ENCODE measurements at places on chromosomes 6 and 20.
A peak's percentile ranks its signal among the peaks of the same experiment; 100 is the strongest.

- peak; percentile 66 for DNase-seq
Observed at GRCh38 chr6:143000811-143001210, 55.8 kb upstream of the HIVEP2 start.

GRCh38 chr20:35515341-35515740 is 14.1 kb downstream of the C20orf173 start:
- DNase-seq, result no peak

GRCh38 chr6:4852938-4853337 is 76.7 kb downstream of the CDYL start:
- no peak for DNase-seq

GRCh38 chr6:157718503-157719187 is 104.4 kb upstream of the SNX9 start:
- DNase-seq, result no peak

DNA sequence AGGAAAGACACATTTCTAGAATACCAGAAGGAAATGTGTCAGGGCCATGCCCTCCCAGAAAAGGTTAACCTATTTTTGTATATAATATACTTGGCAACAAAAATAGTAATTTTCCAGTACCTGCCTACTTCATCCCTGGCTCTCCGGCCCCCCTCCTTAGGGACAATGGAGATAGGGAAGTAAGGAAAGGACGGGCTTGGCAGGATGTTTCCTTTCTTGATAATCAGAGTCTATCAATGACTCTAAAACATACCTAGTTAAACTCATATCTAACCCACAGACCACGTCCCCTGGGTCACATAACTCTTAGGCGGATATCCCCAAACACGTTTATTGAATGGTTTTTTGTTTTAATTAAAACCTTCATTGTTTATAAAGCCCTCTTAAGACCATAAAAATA is 11.8 kb downstream of the UQCC2 start:
- DNase-seq, result no peak

DNA sequence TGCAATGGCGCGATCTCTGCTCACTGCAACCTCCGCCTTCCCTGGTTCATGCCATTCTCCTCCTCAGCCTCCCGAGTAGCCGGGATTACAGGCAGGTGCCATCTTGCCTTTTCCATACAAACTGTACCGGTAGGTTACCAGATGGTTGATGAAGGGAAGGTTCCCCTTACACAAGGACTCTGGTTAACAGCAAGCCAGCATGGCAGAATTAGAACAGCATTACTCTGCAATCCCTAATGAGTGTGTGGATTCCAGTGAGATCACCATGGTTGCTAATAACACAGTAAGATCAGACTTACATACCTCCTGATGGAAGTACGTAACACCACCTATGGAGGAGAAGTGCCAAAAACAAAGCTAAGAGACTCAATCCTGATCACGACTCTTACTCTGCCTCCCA is 51.7 kb downstream of the TTI1 start:
- no peak for DNase-seq

- no peak for DNase-seq
Observed at GRCh38 chr6:41587131-41587879, 41.1 kb downstream of the FOXP4 start.

GRCh38 chr6:77361018-77361417 is 102.3 kb downstream of the HTR1B start:
- DNase-seq, result no peak

- DNase-seq, result no peak
Observed at GRCh38 chr6:26445934-26446667, 5.8 kb downstream of the BTN3A3 start.

DNA sequence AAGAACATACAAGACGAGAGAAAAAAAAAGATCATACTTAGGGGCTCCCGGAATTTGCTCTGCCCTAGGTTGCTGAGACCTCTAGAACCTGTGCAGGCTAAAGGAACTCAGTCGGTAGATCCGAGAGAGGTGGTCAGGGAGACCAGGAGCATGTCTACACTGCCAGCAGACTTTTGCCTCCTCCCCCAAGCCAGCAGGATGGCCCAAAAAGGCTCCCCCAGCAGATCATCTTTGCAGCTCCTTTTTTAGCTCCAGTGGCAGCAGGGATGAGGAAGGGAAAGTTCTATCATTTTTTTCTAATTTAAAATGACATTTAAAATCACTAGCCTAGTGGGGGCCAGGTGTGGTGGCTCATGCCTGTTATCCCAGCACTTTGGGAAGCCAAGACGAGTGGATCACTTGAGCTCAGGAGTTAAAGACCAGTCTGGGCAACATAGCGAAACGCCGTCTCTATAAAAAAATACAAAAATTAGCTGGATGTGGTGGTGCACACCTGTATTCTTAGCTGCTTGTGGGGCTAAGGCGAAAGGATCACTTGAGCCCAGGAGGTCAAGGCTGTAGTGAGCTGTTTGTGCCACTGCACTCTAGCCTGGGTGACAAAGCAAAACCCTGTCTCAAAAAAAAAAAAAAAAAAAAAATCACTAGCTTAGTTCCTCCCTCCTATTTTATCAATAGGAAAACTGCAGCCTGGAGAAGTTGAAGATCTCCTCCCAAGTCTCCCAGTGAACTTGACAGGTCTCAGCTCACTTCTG is 69.3 kb upstream of the MYL9 start:
- no peak for DNase-seq

GRCh38 chr6:110682460-110682853 is 132.8 kb downstream of the CDK19 start:
- DNase-seq, result peak; percentile 88

DNA sequence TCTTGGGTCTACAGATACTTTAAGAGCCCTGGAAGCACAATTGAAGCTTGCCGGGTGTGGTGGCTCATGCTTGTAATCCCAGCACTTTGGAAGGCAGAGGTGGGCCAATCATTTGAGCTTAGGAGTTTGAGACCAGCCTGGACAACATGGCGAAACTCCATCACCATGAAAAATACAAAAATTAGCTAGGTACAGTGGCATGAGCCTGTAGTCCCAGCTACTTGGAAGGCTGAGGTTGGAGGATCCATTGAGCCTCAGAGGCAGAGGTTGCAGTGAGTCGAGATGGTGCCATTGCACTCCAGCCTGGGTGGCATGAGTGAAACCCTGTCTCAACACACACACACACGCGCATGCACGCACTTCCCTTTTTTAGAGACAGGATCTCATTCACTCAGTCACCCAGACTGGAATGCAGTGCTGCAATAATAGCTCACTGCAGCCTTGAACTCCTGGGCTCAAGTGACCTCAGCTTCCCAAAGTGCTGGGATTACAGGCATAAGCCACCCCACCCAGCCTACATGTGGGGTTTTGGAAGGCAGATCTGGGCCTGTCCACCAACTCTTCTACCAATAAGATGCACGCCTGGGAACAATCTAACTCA is 182.5 kb upstream of the JARID2 start:
- DNase-seq, result peak; percentile 7

DNA sequence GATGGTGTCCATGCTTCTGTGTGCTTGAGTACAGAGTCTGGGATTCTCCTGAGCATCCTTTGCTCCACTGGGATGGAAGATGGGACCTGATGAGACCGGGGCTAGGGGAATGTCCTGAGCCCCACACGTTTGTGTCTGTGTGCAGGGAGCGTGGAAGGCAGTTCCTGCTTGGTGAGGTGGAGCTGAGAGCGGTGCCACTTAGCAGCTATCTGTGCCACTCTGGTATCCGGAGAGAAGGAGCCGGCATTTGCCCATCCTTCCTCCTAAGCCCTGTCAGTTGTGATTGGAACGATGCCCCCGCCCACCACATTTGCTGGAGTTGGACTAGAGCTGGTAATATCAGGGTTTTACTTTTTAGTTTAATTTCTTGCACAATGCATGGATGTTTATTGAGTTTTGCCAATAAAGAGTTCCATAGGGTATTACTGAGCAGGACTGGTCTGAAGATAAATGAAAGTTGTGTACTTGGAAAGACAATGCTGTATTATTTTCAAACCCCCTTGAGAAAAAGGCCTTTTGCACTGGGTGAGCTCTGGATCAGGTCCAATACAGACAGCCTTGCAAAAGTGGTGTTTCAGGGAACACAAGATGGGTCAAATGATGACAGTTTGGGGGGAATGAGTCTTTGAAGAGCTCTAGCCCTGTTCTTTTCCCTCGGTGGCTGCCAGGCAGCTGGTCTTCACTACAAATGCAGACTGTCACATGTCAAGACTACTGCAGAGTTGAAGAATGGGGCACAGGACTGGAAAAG is 130.8 kb downstream of the SYCP2 start:
- no peak for DNase-seq

- peak; percentile 70 for DNase-seq
Observed at GRCh38 chr20:3786126-3786484, 435 bp downstream of the CENPB start.

- DNase-seq, result no peak
Observed at GRCh38 chr6:46130666-46131065, 877 bp downstream of the ENPP4 start.

DNA sequence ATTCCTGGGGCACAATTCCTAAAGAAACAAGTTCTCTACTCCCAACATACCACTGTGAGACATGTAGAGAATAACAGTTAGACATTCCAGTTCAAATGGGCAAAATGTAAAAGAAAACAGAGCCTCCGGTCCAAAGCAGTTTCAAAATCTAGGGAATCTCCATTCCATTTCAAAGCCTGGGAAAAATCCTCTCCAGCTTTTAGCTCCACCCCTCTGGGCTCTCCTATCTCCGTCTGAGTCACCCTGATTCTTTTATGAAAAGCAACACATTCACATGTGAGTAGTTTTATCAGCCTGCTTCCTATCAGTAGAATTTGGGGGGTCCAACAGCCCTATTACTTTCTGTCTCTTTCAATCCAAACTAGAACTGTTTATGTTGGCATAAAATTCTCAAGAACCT is 3.7 kb downstream of the CSNK2A1 start:
- peak; percentile 75 for DNase-seq

DNA sequence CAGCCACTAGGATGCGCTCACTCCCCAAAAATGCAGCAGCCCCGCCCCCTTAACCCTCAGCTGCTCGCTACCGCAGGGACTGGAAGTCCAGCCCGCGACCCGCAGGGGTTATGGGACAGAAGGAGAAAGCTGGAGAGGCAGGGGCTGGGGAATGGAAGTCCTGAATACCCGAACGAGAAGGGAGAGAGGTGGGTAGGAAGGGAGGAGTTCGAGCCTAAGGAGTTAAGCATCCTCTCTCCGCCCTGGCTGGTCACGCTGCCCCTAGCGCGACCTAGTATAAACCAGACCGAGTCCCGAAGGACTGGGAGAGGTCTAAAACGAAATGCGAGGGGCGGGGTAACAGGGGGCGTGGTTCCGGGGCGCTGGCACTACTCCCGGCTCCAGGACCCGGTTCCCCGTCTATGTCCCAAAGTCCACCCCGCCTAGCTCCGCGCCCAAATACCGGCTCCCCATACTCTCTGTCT is 448 bp upstream of the DDAH2 start:
- peak; percentile 89 for DNase-seq
